NT2/D1 (cell line): ENCODE measurements at places on chromosomes 1 and 21.

GRCh38 chr1:36511804-36512798, 29.4 kb upstream of the CSF3R start:
- DNase-seq = no peak

- DNase-seq = no peak
Measured at GRCh38 chr1:33902486-33903209, 38.8 kb downstream of the HMGB4 start.

GRCh38 chr1:156476501-156477298, 23.9 kb downstream of the MEF2D start:
- DNase-seq = no peak

DNA sequence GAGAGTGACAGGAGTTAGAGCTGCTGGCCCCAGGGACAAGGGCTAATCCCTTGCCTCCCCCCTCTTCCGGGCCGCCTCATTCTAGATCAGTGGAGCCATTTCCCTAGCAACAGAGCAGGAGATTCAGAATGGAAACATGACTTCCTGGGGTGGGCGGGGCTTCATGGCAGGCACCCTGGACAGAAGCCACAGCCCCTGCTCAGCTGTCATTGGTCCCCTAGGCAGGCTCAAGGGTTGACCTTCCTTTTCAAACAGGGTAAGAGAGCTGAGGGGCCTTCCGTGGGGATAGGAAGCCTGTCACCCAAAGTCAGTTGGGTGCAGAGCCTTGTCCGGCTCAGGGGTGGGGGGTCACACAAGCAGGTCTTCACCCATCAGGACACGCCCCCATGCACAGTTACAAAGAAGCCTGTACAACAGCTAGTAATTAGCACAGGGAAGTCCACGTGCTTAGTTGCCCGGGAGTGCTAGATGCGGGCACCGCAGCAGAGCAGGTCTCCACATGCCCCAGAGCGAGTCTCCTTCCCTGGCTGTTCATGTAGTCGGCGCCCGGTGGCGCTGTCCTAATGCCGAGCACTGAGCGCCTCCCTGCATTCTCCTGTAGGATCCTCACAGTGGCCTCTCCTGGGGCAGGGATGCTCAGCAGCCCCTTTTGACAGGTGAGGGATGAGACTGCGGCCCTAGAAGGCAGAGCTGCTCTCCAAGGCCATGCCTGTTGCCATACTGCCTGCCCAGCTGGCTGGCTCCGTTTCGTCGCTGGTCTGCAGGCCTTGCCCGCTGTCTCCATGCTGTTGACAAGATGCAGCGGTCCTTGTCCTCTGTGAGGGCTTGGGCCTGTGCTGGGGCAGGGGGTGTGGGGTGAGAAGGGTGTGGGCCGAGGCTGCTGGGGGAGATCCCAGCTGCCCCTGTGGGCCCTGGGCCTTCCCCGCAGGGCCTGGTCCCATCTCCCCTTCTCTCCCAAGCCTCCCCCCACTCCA, 5.1 kb downstream of the TMEM201 start:
- DNase-seq = peak; percentile 76

DNA sequence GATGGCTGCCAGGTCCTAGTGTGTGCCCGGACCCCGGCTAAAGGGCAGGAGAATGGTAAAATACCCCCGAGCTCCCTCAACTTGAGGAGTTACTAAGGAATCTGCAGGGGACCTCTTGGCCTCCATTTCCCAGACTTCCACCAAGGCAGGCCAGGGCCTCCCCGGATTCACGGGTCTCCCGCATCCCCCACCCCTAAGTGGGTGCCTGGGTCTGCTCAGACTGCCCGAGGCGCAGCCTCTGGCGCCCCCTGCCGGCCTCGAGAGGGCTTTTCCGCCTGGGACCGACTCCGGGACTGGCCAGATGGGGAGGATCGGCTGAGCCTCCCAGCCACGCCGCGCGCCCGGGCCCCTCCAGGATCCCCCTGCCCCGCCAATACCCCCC, 1.7 kb downstream of the PLEKHG5 start:
- DNase-seq = peak; percentile 43

DNA sequence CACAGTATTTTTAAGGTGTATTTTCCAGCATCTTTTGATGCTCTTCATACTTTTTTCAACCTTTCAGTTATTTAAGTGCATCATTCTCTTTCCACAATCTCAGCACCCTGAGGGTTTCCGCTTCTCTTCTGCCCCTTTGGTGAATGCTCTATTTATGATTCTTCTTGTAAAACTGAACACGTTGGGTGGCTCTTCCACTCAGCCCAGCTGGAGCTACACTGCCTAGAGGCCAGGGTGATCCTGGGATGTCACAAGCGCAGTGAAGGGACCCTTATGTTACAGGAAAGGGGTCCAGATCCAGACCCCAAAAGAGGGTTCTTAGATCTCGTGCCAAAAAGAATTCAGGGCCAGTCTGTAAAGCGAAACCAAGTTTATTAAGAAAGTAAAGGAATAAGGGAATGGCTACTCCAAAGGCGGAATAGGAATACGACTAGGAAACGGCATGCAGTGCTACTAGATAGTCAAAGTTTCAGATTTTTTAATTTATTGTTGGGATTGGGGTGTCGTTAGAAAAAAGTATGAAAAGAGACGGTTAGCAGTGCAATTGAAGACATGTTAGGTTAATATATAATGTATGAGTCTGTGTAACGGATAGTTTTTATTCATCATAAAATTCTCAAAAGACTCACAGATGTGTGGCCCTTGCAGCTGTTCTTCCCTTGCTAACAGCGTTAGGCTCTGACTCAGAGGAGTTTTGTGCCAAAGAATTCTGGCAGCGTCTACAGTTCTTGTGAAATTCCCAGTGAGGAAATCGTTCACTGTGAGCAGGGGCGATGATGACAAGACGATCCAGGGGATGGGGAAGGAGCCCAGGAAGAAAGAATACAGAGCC, 14.4 kb upstream of the ERVH48-1 start:
- no peak for DNase-seq

DNA sequence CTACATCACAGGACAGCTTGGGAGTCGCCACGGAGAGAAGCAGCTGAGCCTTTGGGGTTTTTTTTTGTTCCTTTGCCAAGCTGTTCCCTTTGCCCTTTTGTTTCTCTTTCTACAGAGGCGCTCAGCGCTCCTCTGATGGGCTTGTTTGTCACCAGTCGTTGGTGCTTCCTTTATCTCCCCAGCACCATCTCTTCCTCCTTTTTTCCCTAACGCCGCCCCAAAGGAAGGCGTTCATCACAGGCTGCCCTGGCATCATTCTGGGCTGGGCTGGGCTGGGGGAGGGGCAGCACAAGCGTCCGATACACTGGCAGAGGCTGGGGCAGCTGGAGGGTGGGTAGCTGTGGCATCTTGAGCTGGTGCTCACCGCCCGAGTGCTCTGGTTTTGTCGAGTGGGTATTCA, 10.5 kb downstream of the IGSF21 start:
- DNase-seq = no peak

- no peak for DNase-seq
Measured at GRCh38 chr1:168163670-168164069, 15.1 kb upstream of the TIPRL start.

GRCh38 chr1:60697204-60697994, 385.0 kb upstream of the NFIA start:
- no peak for DNase-seq

- DNase-seq = peak; percentile 95
Measured at GRCh38 chr1:112700290-112701226, 6.4 kb downstream of the RHOC start.

DNA sequence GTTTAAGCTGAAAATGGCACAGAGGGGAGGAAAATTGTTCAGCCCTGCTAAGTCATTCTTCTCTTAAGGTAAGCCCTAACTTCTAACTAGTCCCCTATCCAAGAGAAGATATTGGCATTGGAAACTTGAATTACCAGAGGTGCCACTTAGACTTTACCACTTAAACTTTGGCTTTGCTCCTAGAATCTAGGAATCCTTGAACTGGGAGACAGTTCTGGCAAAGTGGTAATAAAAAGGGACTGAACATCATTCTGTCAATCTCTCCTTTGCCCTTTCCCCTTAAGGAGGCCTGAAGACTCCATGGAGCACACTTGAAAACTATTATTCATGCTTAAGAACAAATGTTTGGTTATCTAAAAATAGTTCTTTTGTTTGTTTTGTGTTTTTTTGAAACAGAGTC, 8.4 kb downstream of the ATP1A4 start:
- no peak for DNase-seq

- DNase-seq = no peak
Measured at GRCh38 chr1:230800891-230801840, 54.0 kb downstream of the CAPN9 start.

DNA sequence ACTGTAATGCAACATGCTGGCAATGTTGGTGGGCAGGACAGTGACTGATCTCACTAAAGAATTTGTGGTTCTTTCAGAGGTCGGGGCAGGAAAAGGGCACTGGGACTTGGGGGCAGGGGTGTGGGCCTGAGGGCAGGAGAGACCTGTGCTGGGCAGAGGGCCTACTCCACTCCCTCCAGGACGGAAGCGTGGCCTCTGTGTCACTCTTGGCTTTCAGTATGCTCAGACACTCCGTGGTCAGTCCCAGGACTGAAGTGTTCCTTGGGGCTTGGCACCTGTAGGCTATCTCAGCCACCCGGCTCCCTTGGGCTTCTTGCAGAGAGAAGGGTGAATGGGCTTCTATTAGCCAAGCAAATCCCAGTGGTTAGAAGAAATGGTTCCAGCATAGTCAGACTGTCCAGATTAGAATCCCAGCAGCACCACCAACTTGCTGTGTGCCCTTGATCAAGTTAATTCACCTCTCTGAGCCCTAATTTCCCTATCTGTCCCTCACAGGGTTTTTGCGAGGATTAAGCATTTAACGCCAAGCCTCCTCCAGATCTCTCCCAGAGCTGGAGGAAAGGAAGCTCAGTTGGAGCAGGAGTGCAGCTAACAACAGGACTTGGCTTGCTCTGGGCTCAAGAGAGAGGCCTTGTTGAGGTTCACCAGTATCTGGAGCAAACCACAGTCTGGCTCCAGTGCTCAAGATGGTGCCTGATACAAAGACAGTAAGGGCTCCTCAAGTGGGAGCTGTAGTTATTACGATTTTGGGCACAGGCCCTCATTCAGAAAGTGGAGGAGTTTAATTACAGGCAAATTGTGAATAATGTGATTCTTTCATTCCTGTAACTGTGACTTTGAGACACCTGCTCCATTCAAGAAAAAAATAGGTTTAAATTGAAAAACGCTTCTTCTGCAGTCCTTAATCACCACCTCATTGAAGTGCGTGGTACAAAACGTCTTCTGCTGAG, 57.7 kb upstream of the LRP8 start:
- no peak for DNase-seq

DNA sequence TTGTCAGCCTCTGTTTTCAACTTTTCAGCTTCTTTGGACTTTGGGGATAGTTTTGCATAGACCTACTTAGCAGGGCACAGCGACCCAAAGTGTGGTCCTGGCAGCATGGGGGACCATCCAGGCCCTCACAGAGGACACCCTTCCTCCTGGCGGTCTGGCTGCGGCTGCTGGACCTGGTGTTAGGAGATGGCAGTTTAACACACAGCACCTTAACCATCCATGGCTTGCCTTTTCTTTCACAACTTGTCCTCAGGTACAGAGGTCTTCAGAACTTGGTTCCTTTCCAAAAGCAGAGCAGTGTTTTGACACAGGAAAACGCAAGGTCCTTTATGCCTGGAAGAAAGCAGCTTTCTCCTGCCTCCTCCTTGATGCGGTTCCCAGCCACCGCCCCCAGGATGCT, 68.1 kb downstream of the RHOU start:
- DNase-seq = no peak

DNA sequence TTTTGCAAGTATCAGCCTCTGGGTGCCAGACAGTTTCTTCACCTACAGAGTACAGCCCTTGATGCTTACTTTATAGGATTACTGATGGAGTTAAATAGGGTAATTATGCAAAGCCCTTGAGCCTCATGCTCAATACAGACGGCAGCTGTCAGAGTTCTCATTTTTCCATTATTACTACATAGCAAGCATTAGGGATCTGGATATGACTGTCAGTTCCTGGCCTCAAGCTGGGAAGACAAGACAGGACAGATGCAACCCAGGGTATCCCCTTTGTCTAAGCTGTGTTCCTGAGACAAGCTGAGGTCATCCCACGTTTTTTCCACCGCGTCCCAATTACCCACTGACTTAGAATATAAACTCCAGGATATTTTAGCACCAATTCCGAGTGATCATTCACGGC, 94.4 kb downstream of the SLC35F3 start:
- DNase-seq = no peak

DNA sequence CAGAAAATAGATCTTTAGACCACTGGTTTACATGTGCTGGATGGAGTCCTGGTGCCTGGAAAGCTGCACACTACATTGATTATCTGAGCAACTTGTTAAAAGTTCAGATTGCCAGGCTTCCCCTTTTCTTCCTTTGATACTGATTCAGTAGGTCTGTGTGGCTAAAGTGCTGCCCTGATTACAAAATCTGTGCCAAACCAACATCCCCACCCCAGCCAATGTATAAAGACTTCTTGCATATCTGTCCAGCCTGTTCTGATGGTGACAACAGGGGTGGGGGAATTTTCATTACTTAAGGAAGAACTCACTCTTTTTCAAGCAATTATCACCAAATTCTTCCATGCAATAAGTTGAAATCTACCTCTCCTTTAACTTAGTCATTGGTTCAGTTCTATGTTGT, 135.5 kb downstream of the TNFSF18 start:
- no peak for DNase-seq

DNA sequence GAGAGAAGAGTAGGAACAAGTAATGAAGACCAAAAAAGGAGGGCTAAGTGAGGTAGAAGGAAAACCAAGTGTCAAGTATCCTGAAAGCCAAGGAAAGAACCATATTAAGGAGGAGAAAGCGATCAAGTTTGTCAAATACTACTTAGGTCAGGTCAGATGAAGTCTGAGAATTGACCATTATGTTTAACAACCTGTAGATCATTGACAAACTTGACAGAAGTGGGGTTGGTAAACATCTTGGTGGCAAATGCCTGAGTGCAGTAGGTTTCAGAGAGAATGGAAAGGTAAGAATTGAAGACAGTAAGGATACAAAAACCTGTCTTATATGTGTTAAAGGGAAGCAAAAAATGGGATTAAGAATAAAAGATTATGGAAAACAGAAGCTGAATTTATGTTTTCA, 3.7 kb upstream of the CHIA start:
- no peak for DNase-seq

DNA sequence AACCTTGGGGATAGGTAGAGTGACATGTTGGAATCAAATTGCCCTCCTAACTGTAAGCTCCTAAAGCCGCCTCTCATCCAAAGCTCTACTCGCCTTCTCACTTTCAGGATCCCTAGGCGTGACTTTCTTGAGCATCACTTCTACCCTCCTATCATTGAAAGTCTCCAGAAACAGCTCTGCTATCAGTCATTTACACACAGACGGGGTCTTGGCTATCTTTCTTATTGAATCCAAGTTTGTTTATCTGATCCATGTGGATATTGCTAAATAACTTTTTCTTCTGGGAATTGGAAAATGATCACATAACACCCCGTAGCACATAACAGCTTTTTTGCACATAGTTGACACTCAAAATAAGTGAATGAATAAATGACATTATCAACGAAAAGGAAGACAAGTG, 216.4 kb upstream of the KIAA0040 start:
- no peak for DNase-seq

- no peak for DNase-seq
Measured at GRCh38 chr1:937521-937920, 13.8 kb downstream of the SAMD11 start.
